ENCODE measurements at places on chromosomes 7 and 10. TPM values are rescaled to one million over a fixed set of nuclear protein-coding genes. Genes with fewer than 3 reads are reported as not detected.

- no peak for DNase-seq
Measured at GRCh38 chr10:14327527-14327926, 3.2 kb downstream of the FRMD4A start.

DNA sequence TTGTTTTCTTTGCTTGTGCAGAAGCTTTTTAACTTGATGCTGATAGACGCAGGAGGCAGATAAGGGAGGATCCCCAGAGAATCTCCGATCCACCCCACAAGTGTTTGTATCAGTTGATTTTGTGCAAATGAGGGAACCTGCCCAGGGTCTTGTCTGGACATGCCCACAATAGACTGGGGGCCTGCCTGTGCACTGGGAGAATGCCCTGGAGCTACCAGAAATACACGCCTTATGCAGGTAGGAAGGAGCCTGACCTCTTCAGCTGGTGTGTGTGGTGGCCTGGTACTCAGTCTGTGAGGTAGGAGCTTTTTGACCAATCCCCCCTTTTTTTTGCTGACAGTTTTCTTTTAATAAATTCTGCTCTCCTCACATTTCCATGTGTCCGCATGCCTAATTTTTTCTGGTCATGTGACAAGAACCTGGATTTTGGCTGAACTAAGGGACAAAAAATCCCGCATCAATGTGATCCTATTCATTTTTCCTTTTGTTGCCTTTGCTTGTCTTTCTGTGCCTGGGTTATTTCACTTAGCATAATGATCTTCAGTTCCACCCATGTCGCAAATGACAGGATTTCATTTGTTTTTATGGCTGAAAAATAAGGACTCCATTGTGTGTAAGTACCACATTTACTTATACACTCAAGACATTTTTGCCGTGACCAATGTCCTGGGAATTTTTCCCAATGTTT lies 430.6 kb upstream of the NRG3 start:
- no peak for DNase-seq

DNA sequence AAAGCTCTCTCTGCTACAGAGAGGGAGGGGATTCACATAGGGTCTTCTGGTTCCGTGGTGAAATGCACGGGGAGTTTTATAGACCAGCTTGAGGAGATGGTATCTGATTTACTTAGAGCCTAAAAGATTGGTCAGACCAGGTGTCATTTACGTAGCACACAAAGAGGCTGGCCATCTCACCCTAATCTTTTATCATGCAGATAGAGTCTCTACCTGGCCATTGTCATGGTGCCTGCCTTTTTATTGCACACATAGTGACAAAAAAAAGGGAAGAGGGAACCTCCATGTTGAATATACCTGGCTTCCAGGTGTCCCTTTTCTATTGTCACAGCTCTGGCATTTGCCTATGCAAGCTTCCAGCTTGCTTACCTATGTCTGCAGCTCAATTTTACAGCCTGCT lies 1456.1 kb downstream of the GATA3 start:
- no peak for DNase-seq

- no peak for DNase-seq
Measured at GRCh38 chr10:53005612-53006345, 233.2 kb upstream of the MBL2 start.

Gene WNT16
- not detected for polyA plus RNA-seq

Gene EBF3
- polyA plus RNA-seq: 2.0 TPM

Gene FAM25C
- polyA plus RNA-seq: not detected

Data from renal pelvis (tissue), 12 donors.